ENCODE measurements at places on chromosomes 2 and 18.

DNA sequence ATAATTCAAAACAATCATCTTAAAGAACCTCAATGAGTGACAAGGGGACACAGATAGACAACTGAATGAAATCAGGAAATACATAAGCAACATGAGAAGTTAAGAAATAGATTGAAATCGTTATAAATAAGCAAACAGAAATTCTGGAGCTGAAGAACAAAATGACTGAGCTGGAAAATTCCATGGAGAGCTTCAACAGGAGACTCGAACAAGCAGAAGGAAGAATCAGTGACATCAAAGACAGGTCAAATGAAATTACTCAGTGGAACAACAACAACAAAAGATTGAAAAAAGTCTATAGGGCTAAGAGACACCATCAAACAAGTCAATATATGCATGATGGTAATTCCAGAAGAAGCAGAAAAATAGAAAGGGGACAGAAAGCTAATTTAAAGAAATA is 89.5 kb upstream of the ALKAL2 start:
- DNase-seq = no peak

- DNase-seq = no peak
Measured at GRCh38 chr2:47888581-47889280, 17.6 kb downstream of the FBXO11 start.

DNA sequence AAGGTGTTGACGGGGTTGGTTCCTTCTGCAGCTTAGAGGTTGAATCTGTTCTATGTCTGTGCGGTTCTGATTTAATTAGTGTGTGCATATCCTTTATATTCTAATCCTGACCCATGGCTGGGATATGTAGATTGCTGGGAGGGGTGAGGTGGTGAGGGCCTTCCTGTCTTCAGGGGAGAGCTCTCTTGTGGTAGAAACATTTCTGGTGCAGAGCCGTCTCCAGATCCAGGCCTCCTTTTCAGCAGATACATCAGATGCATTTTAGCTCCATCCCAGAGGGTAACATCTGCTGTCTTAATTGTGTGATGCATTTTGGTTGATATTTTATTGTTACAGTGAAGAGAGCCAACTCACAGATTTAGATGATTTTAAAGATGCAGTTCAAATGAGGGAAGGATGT is 227.8 kb downstream of the AGAP1 start:
- DNase-seq = no peak

DNA sequence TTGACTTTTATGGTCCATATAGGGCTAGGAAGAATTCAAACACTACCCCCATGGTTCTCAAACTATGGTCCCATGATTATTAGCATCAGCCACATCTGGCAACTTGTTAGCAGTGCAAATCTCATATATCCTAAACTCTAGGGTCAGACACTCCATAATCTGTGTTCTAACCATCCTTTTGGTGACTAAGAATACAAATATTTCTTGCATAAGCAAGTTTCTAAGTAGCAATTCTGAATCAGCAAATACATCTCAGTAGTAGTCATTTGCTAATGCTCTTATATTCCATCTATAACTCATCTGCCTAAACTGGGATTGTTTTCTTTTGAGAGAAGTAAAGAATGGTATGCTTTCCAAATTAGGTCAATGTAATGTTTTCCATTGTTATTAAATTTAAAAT is 447.3 kb downstream of the TMX3 start:
- DNase-seq = peak; percentile 7

DNA sequence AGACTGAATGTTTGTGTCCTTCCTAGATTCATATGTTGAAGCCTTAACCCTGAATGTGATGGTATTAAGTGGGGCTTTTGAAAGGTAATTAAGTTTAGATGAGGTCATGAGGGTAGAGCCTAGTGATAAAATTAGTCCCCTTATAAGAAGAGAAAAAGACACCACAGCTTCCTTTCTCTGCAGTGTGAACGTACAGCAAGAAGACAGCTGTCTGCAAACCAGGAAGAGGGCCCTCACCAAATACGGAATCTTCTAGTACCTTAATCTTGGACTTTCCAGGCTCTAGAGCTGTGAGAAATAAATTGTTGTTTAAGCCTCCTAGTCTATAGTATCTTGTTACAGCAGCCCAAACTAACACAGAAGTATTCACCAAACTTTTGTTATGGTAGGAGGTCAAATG is 57.1 kb upstream of the CYTIP start:
- no peak for DNase-seq

DNA sequence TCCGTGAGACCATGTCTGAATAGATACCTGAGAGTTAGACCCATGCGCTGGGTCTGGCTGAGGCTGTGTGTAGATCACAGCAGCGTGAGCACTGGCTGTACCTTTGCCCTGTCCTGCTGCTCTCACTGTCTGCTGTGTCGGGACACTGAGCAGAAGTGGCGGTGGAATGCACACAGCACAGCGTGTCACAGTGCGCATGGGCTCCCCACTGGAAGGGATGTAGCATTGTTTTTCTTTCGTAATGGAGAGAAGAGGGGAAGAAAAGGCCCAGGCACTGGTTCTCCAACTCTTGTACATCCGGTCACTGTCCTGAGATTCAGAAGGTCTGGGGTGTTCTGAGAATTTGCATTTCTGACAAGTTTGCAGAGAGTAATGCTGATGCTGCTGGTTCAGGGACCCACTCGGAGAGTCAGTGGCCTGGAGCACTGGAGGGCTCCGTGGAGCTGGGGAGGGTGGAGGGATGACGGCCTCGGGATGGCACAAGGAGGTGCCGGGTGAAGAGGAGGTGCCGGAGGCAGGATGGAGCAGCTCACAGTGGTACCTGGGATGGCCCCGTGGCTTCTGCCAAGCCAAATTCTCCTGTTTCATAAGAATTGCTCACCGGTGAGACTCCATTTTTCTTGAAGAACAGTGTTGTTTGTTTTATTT is 252.8 kb downstream of the LDLRAD4 start:
- DNase-seq = no peak

- no peak for DNase-seq
Measured at GRCh38 chr18:52652391-52652790, 312.4 kb downstream of the DCC start.

DNA sequence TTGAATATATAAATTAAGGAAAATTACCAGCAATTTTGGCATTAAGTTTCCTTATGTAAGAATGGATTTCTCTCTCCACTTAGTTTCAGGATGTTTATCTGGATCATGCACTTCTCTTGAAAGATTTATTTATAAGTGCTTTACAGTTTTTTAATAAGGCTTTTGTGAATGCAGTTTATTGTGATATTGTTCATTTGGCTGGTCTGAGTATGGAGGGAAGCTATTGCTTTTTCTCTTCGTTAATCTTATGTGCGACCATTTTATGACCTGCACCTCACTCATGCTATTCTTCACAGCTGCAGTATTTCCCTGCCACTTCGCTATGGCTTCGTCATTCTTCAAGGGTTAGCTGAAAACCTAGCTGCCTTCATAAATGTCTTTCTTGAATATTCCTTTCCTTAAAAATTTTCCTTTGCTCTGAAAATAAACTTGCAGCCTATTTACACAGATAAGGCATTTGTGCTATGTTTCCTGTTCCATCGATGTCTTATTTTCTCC is 233.4 kb downstream of the SOCS6 start:
- DNase-seq = no peak

- DNase-seq = no peak
Measured at GRCh38 chr2:160606341-160606740, 112.7 kb upstream of the RBMS1 start.

DNA sequence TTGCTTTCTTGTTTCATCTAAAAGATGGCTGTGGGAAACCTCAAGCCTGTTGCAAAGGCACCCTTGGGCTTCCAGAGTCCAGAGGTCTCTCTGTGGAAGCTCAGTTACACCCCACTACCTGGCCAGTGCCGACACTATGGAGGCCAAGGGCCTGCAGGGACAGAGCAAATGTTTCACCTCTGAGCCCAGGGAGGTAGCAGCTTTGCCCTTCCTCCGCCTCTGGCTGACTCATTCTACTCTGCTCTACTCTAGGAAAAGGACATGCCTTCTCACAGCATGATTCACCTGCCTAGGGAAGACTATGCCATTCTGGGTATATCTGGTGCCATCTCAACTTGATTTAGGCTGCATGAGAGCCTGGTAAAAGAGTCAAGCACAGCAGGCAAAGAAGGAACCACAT is 12.2 kb downstream of the MYOM1 start:
- DNase-seq = peak; percentile 18

DNA sequence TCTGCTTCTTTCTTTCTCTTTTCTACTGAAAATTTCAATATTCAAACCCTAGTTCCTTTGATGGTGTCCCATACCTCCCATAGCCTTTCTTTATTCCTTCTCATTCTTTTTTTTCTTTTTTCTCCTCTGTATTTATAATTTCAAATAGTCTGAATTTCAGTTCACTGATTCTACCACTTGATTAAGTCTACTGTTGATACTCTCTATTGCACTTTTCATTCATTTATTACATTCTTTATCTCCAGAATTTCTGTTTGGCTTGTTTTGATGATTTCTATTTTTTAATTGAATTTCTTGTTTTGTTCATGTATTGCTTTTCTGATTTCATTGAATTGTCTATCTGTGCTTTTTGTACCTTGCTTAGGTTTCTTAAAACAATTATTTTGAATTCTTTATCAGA is 111.9 kb upstream of the VRK2 start:
- DNase-seq = no peak

GRCh38 chr2:134574611-134575330 is 144.0 kb downstream of the TMEM163 start:
- no peak for DNase-seq

GRCh38 chr2:128284037-128284441 is 34.6 kb downstream of the HS6ST1 start:
- no peak for DNase-seq

DNA sequence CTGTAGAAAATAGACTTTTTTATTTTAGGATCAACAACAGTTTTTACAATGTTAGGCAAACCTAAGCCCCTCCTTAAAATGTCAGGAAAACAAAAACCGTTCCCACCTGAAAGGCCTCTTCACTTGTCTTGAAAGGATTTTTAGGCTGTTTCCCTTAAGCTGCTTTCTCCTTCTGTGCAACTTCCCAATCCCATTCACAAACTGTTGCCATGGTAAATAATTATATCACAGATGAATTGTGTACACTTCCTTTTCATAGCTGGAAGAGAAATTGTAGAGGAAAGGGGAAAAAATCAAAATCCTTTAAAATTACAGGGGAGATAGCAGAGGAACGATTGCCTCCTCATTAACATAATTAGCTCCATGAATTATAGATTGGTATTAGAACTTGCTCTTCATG is 1488.0 kb upstream of the CELF4 start:
- DNase-seq = no peak

DNA sequence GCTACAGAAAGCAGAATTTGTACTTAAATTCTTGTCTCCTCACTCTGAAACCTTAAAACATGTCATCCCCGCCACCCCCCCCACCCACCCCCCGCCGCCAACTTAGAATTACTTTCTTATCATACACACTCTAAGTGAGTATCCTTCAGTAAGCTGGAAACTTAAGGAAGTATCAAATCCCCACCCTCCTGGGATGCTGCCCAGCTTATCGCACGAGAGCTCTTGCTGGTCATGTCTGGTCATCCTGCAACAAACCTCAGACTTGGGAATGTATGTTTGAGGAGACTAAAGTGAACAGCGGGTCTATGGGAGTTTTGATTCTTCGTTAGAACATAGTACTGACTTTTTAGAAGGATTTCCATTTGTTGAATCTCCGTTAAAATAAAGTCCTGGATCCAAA is 203.3 kb downstream of the PTGR3 start:
- DNase-seq = no peak

- no peak for DNase-seq
Measured at GRCh38 chr2:113976277-113976928, 86.5 kb downstream of the ACTR3 start.

DNA sequence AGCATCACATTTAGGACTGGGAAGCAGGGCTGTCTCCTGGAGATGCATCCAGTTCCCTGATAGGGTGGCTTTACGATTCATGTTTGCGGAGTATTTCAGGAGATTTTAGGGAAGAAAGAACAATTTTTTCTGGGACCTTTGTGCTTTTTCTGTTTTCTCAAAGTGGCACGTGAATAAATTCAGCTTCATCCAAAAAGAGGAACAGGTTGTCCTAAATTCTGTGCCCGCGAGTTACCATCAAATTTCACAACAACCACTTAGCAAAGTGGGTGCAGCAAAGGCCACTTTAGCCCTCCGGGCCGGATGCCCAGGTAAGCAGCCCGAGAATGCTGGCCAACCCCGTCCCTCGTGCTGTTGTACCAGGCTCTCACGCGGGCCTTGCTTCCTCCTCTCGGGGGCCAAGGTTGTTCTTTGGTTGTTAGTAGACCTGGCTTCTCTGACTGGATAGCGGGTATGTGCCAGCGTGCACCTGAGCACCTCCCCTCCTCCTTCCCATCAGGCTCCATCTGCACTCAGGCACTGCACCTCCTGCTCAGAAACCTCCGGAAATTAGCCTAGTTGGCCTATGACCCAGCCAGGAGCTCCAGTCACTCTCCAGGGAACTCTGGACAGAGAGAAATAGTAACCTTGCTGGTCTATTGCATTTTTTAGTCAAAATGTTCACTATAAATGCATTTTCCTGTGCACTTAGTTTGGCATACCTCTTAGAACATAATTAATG is 83.0 kb downstream of the CMPK2 start:
- DNase-seq = no peak

DNA sequence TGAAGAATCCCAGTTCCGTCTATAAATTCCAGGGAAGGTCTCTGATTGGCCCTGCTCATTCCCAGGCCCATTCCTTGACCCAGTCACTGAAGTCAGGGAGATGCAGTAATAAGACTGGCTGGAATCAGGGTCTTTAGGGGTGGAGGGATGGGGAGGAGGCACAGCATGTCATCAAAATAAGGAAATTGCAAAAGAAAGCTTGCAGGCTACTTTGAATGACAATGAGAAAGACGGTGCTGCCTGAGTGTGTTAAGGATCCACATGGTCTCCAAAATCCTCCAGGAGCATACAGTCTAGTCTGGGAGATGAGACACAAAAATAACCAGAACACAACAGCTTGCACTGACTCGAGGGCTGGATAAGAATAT is 2.0 kb upstream of the DES start:
- DNase-seq = no peak

GRCh38 chr2:58638256-58638805 is 397.2 kb upstream of the FANCL start:
- peak; percentile 27 for DNase-seq

GRCh38 chr2:218732761-218733158 is 22.1 kb downstream of the TTLL4 start:
- DNase-seq = no peak

DNA sequence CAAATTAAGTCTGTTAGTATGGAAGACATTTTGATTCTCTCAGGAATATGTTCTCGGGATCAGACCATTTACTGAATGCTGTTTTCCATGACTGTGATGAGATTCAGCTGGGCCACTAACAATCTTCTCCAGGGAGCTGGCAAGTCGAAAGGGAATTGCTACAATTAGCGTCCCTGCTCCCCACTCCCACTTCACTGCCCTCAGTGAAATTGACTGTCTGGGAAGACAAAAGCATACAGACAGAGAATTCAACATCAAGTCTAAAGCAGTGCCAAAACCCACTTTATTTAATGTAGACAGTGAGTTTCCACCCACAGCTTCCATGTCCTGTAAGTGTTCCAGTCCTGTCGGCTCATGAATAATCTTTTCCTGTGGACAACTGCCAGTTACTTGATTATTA is 34.0 kb upstream of the COL3A1 start:
- DNase-seq = no peak

DNA sequence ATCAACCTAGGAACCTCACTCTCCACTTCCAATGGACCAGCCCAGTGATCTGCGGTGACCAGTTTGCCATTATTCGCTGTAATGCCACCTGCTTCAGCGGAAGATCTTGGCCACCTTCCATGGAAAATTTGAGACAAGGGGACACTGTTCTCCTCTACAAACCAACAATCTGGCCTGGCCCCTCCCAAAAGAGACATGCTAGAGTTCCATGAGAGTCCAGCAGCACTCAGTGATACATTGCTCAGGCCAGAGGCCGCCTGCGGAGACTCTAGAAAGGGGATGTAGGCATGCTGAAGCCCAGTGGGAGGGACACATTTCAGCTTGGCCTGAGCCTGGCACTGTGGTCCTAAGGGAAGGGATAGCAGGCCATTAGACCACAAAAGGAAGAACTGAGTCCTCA is 58.3 kb downstream of the COL6A3 start:
- no peak for DNase-seq

Measured in kidney glomerular epithelial cell (primary cell).